KG1 (cell line): ENCODE measurements at places on chromosomes 5 and 9.

DNA sequence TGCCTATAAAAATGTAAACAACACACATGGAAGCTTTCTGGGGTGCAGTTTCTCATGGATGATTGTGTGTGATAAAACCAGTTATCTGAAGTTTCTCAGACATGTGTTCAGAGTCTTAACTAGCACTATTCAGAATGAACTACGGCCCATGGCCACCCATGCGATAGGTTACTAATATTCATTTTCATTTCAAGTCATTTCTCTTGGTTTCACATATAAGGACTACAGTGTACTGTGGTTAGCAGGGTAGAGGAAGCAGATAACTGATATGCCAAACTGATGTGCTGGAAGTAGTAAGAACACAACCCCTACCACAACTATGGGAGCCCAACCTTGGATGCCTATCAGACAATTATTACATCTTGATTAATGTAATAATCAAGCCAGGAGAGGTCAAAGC lies 372.1 kb downstream of the DTWD2 start:
- no peak for DNase-seq

- no peak for DNase-seq
These were observed 6.6 kb downstream of the FAM193B start for GRCh38 chr5:177547736-177548135.

- DNase-seq = no peak
These were observed 160.9 kb upstream of the MVB12B start for GRCh38 chr9:126165755-126166154.

DNA sequence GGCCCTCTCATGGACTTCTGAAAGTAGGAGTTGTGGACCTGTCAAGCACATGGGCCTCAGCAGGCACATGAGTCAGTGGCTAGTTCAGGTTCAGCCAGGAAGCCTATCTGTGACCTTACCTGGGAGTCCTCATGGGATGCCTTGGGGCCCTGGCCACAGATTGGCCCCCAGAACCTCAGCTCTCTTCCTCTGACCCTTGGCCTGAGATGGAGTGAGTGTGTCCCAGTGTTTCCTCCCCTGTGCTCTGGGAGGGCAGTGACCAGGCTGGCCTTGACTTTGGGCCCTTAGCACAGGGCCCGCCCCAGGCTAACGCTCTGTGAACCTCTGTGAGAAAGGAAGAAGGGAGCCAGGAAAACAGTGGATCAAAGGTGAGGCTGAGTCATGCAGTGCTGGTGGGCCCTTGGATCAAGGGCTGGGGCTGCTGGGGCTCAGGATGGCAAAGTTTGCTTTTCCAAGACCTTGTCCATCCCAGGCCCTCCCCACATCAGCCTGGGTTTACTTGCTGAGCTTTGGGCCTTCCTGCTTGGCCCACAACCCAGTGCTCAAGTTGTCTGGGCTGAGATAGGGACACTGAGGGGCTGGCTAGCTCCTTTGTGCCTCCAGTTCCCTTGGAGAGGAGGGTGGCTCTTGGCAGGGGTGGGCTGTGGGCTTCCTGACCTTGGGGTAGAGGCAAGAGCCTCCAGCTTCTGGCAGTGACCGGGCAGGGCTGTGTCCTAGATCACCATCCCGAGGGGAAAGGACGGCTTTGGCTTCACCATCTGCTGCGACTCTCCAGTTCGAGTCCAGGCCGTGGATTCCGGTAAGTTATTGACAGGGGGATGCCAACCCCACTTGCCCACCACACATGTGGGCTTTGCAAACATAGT lies 41.4 kb downstream of the RGS3 start:
- no peak for DNase-seq

- no peak for DNase-seq
These were observed 85.1 kb upstream of the CKMT2 start for GRCh38 chr5:81147886-81148571.
